ENCODE measurements at places on chromosomes 2 and 18.

GRCh38 chr2:132757002-132757589 lies 87.1 kb upstream of the LYPD1 start:
- DNase-seq, result no peak

- no peak for DNase-seq
Measured at GRCh38 chr2:1601471-1602277, 142.6 kb downstream of the PXDN start.

- no peak for DNase-seq
Measured at GRCh38 chr2:174004905-174005605, 39.9 kb upstream of the SP3 start.

GRCh38 chr2:223725494-223725893 lies 111.9 kb downstream of the AP1S3 start:
- DNase-seq, result no peak

DNA sequence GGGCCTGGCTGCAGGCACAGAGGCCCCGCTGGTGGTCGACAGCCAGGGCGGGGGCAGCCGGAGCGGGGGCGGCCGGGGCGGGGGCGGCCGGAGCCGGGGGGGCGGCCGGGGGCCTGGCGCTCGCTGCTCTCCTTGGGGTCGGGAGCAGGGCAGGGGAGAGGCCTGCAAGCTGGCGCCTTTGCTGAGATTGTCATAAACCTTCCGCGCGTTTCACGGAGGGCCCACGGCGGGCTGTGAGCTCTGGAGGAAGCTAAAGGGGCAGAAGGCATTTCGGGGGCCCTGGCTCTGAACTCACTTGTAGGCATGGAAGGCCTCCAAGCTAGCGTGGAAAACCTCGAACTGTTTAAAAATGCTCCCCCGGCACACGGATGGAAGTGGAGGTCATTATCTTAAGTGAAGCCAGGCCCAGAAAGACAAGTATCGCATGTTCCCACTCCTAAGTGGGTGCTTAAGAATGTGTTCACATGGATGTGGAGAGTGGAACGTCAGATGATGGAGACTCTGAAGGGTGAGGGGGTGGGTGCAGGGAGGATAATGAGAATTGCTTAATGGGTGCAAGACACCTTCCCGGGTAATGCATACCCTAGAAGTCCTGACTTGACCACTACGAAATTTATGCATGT lies 629 bp downstream of the PRELID3A start:
- no peak for DNase-seq

GRCh38 chr2:209523867-209524266 lies 100.0 kb downstream of the MAP2 start:
- no peak for DNase-seq

- DNase-seq, result no peak
Measured at GRCh38 chr2:147405651-147406050, 439.2 kb upstream of the ACVR2A start.

- DNase-seq, result no peak
Measured at GRCh38 chr2:48377646-48378045, 152.3 kb upstream of the STON1 start.

- no peak for DNase-seq
Measured at GRCh38 chr2:134365356-134365755, 111.5 kb downstream of the MGAT5 start.

DNA sequence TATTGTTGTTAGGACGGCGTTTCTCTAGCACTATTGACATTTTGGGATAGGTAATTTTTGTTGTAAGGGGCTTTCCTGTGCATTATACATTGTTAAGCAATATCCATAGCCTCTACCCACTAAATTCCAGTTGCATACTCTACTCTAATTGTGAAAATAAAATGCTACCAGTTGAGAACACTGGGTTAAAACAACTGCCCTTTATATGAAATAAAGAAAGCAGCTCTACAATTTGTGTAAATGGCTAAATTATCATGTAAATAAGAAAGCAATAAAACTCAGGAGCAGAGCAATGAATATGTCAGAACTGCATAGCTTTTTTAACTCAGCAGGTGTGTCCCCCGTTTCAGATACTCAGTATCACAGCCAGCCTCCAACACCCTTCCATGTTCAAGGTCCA lies 812.7 kb upstream of the NRXN1 start:
- DNase-seq, result no peak

DNA sequence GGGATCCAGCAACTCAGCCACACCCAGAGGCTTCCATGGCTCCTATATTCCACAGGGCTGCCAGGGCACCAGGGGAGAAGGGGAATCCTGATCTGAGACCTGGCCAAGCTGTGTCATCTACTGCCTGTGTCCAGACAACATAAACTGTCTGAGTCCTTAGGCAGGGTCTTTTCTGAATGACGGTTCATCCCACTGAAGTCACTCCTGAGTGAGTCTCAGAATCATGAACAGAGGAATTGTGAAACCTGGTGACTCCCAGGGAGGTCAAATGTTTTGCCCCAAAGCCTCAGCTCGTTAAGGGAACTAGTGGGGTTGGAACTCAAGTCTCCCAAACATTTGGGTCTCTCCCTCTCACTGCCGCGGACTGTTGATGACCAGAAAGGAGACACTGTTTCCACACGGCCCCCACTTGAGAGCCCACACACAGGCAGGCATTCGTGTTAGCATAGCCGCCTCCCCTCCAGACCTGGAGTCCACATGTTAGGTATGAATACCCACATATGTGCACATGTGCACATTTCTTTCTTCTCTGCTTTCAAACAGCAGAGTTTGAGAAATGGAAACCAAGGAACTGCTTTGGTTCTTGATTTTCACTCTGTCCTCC lies 125.0 kb upstream of the MSH6 start:
- no peak for DNase-seq

DNA sequence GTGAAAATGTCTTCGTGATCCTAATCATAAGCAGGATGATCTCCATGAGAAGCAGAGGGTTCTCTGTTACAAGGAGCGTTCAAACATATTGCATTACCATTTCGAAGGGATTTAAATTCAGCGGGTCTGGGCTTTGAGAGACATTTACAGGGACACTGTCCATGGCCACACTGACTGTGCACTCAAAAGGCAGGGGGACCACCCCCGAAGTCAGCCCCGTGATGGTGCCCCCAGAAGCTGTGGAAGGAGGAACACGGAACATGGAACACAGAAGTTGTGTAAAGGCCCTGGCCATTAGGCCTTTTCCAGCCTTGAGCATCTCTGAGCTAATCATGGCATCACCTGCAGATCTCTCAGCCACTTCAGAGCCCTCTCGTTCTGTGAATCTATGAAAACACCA lies 268.4 kb upstream of the MYT1L start:
- no peak for DNase-seq
